COLO829 (cell line): ENCODE measurements at places on chromosomes 3 and 15.

DNA sequence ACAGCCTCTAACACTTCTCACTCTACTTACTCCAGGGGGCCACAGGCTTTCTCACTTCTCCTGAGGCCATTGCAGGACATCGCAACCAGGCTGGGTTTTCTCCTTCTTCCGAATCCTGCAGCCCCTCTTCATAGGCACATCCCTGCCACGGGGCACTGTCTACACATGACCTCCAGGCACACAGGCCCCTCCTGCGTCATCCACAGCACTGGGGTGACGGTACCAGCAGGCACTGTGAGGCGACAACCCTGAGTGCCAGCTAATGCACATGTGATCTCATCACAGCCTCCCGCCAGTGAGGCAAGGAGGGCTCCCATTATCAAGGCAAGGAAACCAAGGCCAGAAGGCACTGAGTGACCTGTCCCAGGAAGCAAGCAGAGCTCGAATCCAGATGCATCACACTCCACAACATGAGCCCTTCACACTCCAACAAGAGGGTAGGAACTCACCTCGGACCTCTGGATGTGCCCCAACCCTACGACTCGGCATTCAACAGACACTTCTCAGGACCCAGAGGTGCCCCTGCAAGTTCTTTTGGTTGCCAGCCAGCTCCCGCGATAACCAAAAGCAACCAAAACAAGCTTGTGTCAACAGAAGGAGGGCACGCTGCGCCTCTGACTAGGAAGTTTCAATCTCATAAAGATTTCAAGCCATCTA is 16.7 kb downstream of the FAM174B start:
- no peak for DNase-seq

GRCh38 chr15:96182736-96183513 is 147.6 kb upstream of the NR2F2 start:
- no peak for DNase-seq

DNA sequence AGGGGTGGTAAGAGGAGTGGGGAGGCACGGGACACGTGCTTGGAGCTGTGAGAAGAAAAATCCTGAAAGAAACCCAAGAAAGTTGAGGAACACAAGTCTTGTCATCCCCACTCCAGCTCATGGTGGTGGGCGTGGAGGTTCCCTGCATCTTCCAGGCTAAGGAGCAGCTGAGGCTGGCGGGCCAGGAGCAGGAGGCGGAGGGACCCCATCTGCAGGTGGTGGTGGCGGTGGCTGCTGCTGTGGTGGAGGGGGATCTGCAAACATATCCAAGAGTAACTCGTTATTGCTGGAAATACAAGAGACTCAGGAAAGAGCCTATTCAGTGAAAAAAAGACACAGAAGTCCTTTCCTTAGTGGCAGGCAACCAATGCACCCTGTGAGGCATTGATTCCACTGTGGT is 9.4 kb upstream of the CSPG5 start:
- no peak for DNase-seq

- DNase-seq = peak; percentile 93
These were observed 37.1 kb downstream of the QTRT2 start for GRCh38 chr3:114093596-114093995.

DNA sequence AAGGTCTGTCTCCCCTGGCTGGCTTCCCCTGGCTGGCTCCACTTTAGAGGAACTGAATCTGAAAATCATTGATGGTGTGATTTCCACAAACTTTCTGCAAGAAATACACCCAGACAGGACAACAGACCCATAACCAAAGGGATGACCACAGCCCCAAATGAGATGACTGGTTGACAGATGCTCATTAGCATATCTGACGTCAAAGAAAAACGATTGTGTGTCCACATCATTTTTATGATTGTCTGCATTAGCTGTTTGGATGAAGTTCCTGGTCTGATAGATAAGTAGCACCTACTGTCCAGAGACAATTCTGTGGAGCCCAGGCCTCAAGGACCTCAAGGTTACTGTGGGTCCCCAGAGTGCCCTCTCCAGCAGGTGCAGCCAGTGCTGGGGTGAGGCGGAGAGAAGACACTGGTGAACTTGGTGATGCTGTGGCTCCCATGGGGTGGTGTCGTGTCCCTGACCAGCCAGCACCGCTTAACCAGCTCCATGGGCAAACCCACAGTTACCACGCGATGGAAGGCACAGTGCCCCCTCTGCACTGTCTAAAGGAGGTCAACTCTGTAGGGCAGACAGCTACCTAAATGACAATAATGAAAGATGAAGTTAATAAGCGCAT is 127.4 kb downstream of the NSMCE3 start:
- DNase-seq = no peak
